ENCODE measurements at places on chromosomes 3 and 15.
A peak's percentile ranks its signal among the peaks of the same experiment; 100 is the strongest.

DNA sequence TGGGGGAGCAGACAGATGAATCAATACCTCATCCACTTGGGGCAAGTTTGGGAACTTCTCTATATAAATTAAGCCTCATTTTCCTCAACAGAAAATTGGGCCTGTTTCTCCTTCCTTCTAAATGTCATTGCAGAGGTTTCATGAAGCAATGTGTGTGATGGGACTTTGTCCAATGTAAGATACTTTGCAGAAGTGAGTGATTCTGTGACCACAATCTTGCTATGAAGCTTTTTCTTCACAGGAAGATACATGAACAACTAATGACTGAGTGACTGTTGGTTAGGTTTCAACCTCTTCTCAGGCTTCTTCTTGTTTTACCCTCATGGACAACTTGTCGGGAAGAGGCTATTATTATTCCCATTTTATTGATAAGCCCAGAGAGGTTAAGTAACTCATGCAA lies 11.0 kb downstream of the TMEM45A start:
- H3K4me1 ChIP-seq = no peaks in the 10 kb centered on the region
- H3K4me3 ChIP-seq = no peak overlapping the region

GRCh38 chr3:100548053-100548452 lies 55.6 kb downstream of the TMEM45A start:
- H3K4me3 ChIP-seq = no peak overlapping the region
- H3K27ac ChIP-seq = peak overlapping the region; percentile 91
- H3K4me1 ChIP-seq = peaks cover 12% of the 10 kb centered on the region
- DNase-seq = peak; percentile 34
- no peaks in the 10 kb centered on the region for H3K27me3 ChIP-seq
- no peaks in the 10 kb centered on the region for H3K36me3 ChIP-seq

- no peak for DNase-seq
- H3K27ac ChIP-seq = no peak overlapping the region
These were observed 32.2 kb upstream of the SSR3 start for GRCh38 chr3:156586905-156587759.

GRCh38 chr15:60347480-60348049 lies 50.2 kb downstream of the ANXA2 start:
- no peak overlapping the region for H3K4me3 ChIP-seq
- H3K4me1 ChIP-seq = peaks cover 9% of the 10 kb centered on the region
- peak overlapping the region; percentile 49 for H3K27ac ChIP-seq

DNA sequence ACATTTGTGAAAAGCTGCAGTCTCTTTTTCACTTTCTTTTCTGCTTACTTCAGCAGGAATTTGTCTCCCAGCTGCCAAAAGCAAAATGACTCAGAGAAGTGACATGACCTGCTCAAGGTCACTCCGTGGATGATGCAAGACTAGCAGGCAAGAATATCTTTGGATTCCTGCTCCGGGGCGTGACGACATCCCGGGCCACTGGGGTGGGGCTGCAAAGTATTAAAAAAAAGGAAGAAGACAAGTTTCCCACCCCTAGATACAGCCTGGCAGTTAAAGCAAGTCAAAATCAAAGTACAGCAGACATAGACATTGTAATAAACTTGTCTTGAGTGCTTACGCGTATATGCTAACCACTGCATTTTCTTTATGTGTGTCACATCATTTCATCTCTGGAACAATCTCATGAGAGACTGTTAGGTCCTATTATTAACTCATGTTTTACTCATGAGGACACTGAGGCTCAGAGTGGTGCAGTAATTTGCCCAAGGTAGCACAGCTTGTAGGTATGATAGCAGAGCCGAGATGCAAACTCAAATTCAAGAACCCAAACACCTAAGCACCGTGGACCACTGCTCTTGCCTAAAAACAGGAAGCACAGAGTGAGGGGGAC lies 485.2 kb upstream of the PROK2 start:
- H3K4me3 ChIP-seq = no peak overlapping the region
- no peaks in the 10 kb centered on the region for H3K36me3 ChIP-seq
- peak overlapping the region; percentile 7 for H3K27ac ChIP-seq
- no peak for DNase-seq
- no peaks in the 10 kb centered on the region for H3K4me1 ChIP-seq
- H3K27me3 ChIP-seq = no peaks in the 10 kb centered on the region

- DNase-seq = no peak
- no peaks in the 10 kb centered on the region for H3K4me1 ChIP-seq
- H3K36me3 ChIP-seq = peaks cover 16% of the 10 kb centered on the region
- H3K27me3 ChIP-seq = no peaks in the 10 kb centered on the region
- H3K27ac ChIP-seq = no peak overlapping the region
- H3K4me3 ChIP-seq = no peak overlapping the region
These were observed 11.0 kb upstream of the DCBLD2 start for GRCh38 chr3:98912448-98912847.

DNA sequence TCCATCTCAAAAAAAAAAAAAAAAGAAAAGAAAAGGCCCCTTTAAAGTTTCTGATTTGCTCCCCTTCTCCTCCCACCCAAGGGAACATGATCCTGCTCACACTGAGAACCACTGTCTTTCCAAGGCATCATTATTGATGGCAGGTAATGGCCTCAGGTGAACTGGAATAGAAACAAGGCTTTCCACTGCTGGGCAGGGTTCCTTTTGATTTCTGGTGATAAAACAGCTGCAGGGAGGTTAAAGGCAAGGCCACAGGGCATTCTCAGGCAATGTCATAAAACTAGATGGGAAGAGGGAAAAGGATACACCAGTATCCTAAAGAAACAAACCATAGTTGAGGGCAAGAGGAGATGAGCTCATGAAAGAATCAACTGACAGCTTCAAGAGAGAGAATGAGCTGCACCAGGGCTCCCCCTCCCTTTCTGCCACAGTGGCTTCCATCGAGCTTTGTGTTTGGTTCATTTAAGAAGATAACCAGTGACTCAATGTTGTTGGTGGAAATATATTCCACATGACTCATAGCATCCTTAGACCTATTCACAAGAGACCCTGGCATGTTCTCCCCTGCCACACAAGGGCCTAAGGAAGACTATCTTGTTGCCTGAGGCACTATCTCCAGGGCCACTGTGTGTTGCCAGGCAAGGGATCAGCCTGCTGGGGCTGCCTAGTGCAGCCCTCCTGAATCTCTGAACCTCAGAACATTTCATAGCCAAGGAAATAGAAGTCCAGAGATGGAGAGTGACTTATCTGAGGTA lies 86.4 kb downstream of the WDR76 start:
- H3K27me3 ChIP-seq = no peaks in the 10 kb centered on the region
- peaks cover 5% of the 10 kb centered on the region for H3K4me1 ChIP-seq
- peaks cover 15% of the 10 kb centered on the region for H3K36me3 ChIP-seq
- DNase-seq = no peak

DNA sequence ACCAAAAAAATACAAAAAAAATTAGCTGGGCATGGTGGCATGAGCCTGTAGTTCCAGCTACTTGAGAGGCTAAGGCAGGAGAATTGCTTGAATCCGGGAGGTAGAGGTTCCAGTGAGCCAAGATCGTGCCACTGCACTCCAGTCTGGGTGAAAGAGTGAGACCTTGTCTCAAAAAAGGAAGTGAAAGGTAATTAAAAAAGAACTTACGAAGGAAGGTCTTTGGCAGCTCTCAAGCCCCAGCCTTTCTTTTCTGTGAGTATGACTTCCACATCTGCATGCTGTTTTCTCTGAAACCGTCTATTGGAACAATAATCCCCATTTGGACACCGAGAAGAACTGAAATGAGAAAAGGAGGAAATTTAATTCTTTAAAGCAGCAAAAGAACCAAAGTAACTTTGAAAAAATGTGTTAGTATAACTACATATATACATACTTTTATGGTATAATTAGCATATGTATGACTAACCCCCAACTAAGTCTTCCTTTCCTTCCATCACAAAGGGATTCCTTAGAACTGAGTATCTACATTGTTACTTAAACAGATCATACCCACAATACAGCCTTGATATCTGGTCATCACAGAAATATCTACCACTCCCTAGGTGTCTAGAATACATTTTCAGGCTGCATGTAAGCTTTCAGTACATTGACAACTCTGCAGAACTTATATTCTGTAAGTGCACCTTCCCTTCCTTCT lies 50.1 kb downstream of the SETD2 start:
- no peaks in the 10 kb centered on the region for H3K27me3 ChIP-seq
- H3K4me1 ChIP-seq = no peaks in the 10 kb centered on the region
- DNase-seq = no peak
- peak overlapping the region; percentile 90 for H3K27ac ChIP-seq
- H3K4me3 ChIP-seq = no peak overlapping the region

- peaks cover 4% of the 10 kb centered on the region for H3K4me1 ChIP-seq
- no peak for DNase-seq
- H3K27me3 ChIP-seq = no peaks in the 10 kb centered on the region
- H3K27ac ChIP-seq = no peak overlapping the region
- H3K36me3 ChIP-seq = no peaks in the 10 kb centered on the region
- no peak overlapping the region for H3K4me3 ChIP-seq
These were observed 129.8 kb downstream of the ZNF385D start for GRCh38 chr3:21621181-21621651.

DNA sequence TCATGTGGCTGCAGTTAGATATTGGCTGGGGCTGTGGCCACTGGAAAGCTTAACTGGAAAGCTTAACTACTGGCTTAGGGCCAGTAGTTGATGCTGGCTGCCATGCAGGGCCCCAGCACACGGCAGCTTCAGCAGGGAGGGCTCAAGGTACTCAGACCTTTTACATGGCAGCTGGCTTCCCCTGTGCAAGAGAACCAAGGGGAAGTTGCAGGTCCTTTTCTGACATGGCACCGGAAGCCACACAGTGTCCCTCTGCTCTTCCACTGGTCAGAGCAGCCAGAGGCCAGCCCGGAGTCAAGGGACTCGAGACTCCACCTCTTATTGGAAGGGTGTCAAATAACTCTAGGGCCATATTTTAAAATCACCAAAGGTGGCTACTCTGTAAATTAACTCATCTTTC lies 24.5 kb downstream of the CCR9 start:
- no peak overlapping the region for H3K4me3 ChIP-seq
- no peaks in the 10 kb centered on the region for H3K36me3 ChIP-seq
- no peak for DNase-seq

- H3K4me3 ChIP-seq = no peak overlapping the region
- H3K27me3 ChIP-seq = no peaks in the 10 kb centered on the region
- no peaks in the 10 kb centered on the region for H3K36me3 ChIP-seq
- peak; percentile 4 for DNase-seq
These were observed 348.0 kb upstream of the DPPA4 start for GRCh38 chr3:109685084-109686079.

- H3K36me3 ChIP-seq = peaks cover 32% of the 10 kb centered on the region
- no peak for DNase-seq
- H3K4me3 ChIP-seq = no peak overlapping the region
- no peaks in the 10 kb centered on the region for H3K27me3 ChIP-seq
- H3K27ac ChIP-seq = peak overlapping the region; percentile 96
- H3K4me1 ChIP-seq = peaks cover 45% of the 10 kb centered on the region
These were observed 122.4 kb upstream of the IL12A start for GRCh38 chr3:159866201-159866746.

- no peaks in the 10 kb centered on the region for H3K36me3 ChIP-seq
- no peaks in the 10 kb centered on the region for H3K4me1 ChIP-seq
- peak overlapping the region; percentile 57 for H3K4me3 ChIP-seq
- H3K27me3 ChIP-seq = peaks cover 74% of the 10 kb centered on the region
- DNase-seq = peak; percentile 82
These were observed 522 bp downstream of the MED12L start for GRCh38 chr3:151085889-151086483.

DNA sequence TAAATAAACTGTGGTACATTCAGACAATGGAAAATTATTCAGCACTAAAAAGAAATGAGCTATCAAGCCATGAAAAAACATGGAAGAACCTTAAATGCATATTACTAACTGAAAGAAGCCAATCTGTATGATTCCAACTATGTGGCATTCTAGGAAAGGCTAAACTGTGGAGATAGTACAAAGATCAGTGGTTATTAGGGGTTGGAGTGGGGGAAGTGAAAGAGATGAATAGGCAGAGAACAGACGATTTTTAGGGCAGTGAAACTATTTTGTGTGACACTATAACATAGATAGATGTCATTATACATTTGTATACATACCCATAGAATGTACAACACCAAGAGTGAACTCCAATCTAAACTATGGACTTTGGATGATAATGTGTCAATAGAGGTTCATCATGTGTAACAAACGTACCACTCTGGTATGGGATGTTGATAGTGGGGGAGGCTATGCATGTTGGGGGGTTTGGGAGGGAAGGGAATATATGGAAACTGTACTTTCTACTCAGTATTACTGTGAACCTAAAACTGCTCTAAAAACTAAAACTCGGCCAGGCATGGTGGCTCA lies 29.0 kb downstream of the RAB27A start:
- H3K27me3 ChIP-seq = no peaks in the 10 kb centered on the region
- H3K36me3 ChIP-seq = no peaks in the 10 kb centered on the region
- no peak overlapping the region for H3K27ac ChIP-seq
- H3K4me3 ChIP-seq = no peak overlapping the region

- peak; percentile 64 for DNase-seq
- H3K27me3 ChIP-seq = no peaks in the 10 kb centered on the region
- no peak overlapping the region for H3K27ac ChIP-seq
- no peaks in the 10 kb centered on the region for H3K36me3 ChIP-seq
- 0 out of 2 replicates have a peak, but pooled peaks cover 5% of the 10 kb centered on the region for H3K4me1 ChIP-seq
These were observed 13.7 kb downstream of the USP13 start for GRCh38 chr3:179666436-179667035.

DNA sequence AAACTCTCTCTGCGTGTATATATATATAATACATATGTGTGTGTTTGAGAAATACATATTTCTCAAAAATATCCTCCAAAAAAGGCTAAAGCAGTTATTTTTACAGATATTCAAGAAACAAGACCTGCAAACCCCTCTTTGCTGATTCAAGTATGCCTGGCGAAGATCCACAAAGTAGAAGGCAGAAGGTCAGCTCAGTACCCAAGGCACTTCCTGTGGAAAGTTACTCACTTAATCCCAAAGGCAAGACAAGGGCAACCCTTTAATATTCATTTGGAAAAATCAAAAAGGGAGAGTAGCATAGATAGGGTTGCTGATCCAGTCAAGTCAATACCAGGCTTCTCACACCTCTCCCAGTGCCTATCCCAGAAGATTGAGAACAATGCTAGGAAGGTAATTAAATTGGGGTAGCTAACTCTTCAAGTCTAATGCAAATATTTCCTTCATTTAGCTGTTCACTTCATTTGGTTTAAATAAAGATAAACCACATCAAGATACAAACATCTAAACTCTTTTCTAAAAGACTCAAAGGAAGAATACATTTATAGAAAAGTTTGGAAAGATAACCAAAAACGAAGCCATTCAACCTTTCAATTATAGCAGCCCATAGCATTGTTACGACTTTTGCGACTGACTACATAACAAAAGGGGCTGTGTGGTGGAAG lies 7.2 kb downstream of the COX17 start:
- no peak for DNase-seq
- peak overlapping the region; percentile 28 for H3K27ac ChIP-seq
- H3K27me3 ChIP-seq = no peaks in the 10 kb centered on the region
- H3K4me1 ChIP-seq = peaks cover 6% of the 10 kb centered on the region
- peaks cover 11% of the 10 kb centered on the region for H3K36me3 ChIP-seq

- DNase-seq = peak; percentile 82
- no peaks in the 10 kb centered on the region for H3K36me3 ChIP-seq
- no peak overlapping the region for H3K27ac ChIP-seq
- H3K27me3 ChIP-seq = peaks cover 20% of the 10 kb centered on the region
- H3K4me1 ChIP-seq = no peaks in the 10 kb centered on the region
These were observed 2.0 kb downstream of the AHSG start for GRCh38 chr3:186614597-186615483.

- peak; percentile 31 for DNase-seq
- H3K27ac ChIP-seq = peak overlapping the region; percentile 88
- H3K27me3 ChIP-seq = no peaks in the 10 kb centered on the region
- H3K4me3 ChIP-seq = no peak overlapping the region
- no peaks in the 10 kb centered on the region for H3K36me3 ChIP-seq
- peaks cover 19% of the 10 kb centered on the region for H3K4me1 ChIP-seq
These were observed 305.2 kb upstream of the SEMA6D start for GRCh38 chr15:47412136-47412535.
